Naive B cell (primary cell): ENCODE measurements at places on chromosomes 6 and 20.
A peak's percentile ranks its signal among the peaks of the same experiment; 100 is the strongest.

DNA sequence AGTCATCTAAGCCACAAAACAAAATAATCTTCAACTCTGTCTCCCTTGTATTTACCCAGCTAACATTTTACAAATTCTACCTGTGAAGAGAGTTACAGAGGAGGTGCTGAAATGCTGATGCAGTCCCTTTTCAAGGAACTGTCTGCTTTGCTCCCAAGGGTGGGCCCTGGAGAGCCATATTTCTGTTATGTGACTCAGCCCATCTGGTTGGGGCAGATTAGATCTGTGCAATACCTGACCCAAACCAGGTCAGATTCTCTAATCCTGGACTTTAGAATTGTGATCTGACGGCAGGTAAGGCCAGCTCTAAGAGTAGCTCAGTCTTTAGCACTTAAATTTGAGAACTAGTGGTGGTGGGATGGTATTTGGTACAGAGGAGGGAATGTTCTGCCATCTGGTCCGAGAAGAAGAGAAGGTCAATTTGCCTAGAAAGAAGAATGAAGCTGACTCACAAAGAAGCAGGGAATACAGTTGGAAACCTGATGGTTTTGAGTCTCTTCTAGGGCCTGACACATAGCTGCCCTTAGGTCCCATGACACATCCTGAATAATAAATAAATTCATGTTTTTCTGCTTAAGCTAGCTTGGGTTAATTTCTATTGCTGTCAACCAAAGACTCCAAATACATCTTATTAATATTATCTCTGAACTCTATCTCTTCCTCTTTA lies 8.1 kb downstream of the ZNF311 start:
- no peak for DNase-seq

DNA sequence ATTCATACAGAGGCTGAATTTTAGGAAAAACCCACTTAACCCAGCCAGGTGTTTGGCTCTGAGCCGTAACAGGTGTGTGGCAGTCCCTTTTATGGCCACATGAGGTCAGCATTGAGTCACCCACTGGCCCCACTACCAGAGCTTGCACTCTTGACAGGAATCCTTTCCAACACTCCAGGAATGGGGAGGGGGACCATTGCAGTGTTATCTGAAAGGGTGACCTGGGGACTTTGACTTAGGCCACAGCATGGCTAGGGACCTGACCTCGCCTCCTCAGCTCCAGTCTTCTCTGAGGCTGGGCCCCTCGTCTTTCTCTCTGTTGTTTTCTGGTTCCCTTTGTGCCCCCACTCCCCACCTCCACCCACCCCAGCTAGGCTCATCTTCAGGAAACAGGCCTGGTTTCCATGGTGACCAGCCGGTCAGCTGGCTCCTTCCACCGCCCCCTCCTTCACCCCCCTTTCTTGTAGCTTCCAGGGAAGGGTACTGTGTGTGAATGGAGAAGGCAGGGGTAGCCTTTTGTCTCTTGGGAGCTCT lies 2.1 kb upstream of the TMEM151B start:
- peak; percentile 60 for DNase-seq

GRCh38 chr6:57261926-57262325 lies 39.8 kb upstream of the RAB23 start:
- DNase-seq = no peak

- no peak for DNase-seq
These were observed 31.4 kb downstream of the B4GALT5 start for GRCh38 chr20:49682278-49682677.

DNA sequence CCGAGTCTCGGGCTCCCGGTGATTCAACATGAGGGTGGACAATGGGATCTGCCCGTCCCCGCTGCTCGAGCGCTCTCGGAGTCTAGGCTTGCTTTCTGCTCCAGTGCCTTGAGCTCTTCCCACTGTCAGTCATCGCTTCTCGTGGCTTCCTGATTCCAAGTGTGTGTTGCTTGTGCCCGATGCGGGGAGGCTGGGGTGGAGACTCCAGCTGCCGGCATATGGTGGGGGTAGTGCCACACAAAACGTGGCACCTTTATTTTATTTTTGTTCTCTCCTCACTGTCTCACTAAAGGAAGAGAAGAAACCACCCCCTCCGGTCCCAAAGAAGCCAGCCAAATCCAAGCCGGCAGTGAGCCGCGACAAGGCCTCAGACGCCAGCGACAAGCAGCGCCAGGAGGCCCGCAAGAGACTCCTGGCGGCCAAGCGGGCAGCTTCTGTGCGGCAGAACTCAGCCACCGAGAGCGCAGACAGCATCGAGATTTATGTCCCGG lies 14.8 kb upstream of the MYL9 start:
- DNase-seq = no peak

- DNase-seq = no peak
These were observed 76.7 kb downstream of the MYB start for GRCh38 chr6:135257631-135258405.
